Left hindlimb (tissue), 1 donor: ENCODE measurements at places on chromosomes 4 and X.

DNA sequence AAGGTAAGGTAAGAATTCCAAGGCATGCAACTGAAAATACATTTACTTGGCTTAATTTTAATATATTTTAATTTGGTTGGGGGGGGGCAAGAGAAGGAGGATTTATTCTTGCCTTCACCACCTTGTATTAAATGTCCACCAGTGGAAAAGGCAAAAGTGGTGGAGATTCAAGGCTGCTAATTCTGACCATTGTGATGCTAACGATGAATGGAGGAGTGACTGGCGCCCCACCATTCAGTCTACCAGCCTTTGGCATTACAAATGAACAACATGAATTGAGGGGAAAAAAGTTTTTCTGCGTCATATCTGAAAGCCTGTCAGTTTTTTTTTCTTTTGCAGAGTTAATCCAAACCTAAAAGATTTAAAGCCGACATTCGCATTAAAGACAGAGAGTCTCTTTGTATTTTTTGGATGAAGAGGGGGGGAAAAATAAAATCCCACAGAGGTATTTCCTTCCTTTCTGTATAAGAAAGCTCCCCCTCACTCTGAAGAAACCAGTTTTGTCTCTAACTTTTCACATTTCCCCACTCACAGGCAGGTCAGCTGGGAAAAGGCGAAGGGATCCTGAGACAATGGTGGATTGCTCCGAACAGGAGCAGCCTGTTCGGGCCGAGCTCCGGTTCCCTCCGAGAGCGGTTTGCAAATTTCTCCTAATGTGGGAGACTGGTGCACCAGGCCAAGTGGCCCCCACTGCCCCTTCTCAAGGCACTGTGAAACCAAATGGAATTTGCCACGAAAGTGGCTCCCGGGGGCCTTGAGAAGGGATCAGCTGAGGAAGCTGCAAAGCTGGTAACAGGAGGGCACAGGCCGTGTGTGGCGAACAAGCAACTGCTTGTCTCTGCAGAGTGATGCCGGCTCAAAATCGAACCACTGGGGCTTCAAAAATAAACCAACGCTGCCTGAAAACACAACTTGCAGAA, 28.1 kb downstream of the SHISA3 start:
- DNase-seq: no peak

GRCh38 chr4:112206431-112206830, 25.2 kb upstream of the AP1AR start:
- no peak for DNase-seq

GRCh38 chrX:16023790-16024734, 99.3 kb upstream of the GRPR start:
- DNase-seq: no peak

DNA sequence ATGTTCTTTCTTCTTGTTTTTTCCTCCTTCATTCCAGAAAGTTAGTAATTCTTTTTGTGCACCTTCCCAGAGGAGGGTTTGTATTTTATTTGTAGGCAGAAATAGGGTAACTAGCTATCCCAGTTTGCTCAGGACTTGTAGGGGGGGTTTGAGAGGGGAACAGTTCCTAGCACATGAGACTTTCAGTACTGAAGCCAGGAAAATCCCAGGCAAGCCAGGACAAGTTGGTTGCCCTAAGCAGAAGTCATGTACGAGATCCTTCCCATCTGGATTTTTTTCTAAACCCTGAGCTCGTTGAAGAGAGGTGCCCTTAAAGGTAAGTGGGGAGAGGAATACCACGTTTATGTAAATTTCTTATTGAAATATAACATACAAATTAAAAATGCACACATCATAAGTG, 15.6 kb upstream of the TAB3 start:
- DNase-seq: no peak

- DNase-seq: no peak
These were observed 888 bp downstream of the RAB28 start for GRCh38 chr4:13483136-13483767.

GRCh38 chrX:145817331-145818185, at the start of gene SLITRK2:
SLITRK2 (plus strand) TSS chrX:145817829; CDS start chrX:145822426, 4,597 bp downstream.
- DNase-seq: peak; percentile 32

GRCh38 chr4:76305971-76306881, at the start of gene STBD1:
STBD1 (plus strand) TSS chr4:76306733; CDS start chr4:76306770, 37 bp downstream.
- peak; percentile 83 for DNase-seq

DNA sequence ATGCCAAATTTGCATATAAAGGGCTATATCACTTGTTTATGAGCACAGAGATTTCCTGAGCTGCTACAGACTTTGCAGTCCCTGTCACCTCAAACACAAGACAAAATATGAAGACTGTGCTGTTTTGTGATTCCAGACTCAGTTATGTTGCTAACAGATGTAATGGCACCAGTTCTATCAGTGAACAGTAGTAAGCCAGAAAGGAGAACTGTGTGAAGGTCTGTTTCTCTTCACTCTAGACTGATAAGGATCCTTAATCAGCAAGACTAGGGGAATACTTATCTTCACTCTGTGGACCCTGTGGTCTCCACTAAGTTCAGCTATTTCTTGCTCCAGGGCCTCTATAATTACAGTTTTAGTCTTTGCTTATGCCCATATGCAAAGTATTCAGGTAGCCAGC, 82.7 kb downstream of the ANXA5 start:
- DNase-seq: no peak

DNA sequence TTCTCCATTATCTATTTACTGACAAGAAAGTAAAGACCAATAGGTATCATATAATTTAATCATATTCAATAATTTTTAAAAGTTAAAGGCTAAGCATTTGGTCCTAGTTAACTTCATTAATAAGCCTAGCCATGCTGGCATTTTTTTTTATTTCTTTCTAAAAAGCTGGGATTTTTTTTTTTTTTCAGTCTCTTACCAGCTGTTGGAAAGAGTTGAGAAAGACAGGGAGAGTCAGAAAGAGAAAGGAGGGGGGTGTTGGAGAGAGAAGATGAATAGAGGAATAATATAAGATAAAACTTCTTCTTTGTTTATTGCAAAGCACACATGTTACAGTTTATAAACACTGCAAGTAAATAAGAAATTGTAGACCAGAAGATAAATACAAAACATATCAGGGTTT, 5.9 kb upstream of the NR3C2 start:
- DNase-seq: no peak

DNA sequence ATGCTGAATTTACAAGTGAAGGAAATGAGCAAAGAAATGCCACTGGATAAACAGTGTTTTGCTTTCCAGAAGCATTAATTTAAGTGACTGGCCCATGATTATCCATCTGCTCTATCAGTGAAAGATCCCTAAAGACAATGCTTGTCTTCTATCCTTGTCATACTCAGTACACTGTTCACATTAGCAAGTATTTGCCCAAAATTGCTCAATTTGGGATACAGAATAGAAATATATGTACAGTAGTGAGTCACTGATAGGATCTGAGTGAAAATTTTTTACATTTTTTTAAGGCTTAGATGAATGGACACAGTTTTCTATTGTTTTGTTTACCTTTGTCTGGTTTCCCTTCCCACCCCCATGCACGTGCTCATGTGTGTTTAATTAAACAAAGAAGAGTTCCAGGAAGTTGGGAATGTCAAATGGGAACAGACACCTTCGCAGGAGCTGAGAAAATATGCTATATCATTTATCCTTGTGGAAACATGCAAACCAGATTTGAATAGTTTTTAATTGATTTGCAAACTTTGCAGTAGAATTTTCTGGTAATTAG, 656.3 kb downstream of the RPA4 start:
- DNase-seq: no peak

DNA sequence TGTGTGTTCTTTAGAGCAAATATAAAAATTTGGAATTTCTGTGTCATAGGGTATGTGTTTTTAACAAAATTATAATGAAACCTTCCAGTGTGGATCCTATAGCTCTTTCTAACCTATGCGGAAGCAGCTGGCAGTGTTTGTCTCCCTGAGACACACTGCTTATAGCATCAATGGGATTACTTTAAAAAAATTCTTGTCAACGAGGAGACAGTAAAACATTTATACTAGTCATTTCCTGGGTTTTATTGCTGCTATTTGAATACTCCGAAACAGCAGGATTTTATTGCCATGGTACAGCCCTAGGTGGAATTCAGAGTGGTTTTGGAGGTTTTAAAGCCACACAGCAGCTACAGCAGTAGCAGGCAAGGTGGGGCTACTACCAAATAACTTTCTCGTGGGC, 145.1 kb upstream of the IL1RAPL2 start:
- no peak for DNase-seq

DNA sequence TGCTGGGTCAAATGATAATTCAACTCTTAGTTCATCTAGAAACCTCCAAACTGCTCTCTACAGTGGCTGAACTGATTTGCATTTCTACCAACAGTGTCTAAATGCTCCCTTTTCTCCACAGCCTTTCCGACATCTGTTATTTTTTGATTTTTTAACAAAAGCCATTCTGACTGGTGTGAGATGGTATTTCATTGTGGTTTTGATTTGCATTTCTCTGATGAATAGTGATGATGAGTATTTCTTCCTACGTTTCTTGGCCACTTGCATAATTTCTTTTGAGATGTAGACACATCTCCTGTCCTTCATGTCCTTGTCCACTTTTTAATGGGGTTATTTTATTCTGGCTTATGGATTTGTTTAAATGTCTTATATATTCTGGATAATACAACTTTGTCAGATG, 298.2 kb upstream of the ARSJ start:
- DNase-seq: no peak

DNA sequence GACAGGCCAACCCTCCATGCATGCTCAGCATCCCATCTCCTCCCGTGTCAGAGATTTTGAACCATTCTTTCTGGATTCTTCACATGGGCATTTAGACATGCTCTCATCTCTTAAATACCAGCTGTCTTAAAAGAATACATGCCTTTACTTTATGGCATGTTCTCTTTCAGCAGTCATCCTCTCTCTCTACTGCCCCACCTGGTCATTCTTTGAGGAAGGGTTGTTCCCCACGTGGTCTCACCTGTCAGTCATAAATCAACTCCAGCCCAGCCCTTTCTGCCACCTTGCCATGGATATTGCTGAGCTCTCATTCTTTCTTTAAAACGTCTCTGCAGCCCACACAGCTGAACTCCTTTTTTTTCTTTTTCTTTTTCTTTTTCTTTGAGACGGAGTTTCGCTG, 111.3 kb downstream of the ARHGAP10 start:
- no peak for DNase-seq

- DNase-seq: no peak
These were observed 16.0 kb downstream of the IGFBP7 start for GRCh38 chr4:57093845-57094831.

- DNase-seq: no peak
These were observed 84.2 kb upstream of the TMEM164 start for GRCh38 chrX:109918753-109919152.

GRCh38 chr4:101981756-101982155, 191.2 kb downstream of the BANK1 start:
- DNase-seq: no peak

DNA sequence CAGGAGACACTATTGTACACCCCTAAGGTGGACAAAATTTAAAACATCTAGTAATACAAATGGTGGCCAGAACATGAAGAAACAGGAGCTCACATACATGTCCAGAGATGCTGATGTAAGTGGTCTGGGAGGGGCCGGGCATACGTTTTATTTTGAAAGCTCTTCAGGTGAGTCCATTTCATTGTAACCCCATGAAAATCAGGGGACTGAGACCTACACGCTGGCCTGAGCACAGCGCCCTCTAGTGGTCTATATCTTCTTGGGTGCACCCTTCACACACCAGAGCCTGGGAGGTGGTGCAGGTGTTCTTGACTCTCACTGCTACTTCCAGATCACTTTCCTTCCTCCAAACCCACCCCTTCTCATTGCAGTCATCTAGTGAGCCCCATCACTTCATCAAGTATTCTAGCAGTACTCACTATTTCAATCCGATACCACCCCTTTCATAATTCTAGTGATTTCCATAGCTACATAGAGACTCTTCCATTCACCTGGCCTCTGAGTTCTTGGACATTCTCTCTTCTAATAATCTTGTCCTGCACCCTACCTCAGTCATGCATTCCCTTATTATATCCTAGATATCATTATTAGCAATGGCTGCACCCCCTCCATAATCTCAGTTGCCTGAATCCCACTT, 4.3 kb upstream of the TLR6 start:
- DNase-seq: no peak

- no peak for DNase-seq
These were observed 147.7 kb downstream of the GASK1B start for GRCh38 chr4:158025131-158025530.

- DNase-seq: no peak
These were observed 66.3 kb downstream of the DCUN1D4 start for GRCh38 chr4:51909236-51909703.

DNA sequence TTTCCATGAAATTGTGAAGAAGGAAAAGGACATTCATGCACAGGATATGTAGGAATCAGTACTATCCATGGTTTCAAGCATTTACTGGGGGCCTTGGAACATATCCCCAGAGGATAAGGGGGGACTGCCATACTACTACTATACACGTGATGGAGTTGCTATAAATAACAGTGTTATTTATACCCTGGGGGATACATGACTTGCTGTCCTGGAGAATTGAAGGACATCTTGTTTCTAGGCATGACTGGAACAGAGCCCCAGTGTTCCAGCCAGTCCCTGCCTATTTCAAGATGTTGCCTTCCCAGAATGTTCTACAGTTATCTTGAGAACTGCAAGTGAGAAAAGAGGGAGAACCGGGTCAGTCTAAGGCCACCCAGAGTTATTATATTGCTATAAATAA, 39.6 kb upstream of the ZNF81 start:
- DNase-seq: no peak

DNA sequence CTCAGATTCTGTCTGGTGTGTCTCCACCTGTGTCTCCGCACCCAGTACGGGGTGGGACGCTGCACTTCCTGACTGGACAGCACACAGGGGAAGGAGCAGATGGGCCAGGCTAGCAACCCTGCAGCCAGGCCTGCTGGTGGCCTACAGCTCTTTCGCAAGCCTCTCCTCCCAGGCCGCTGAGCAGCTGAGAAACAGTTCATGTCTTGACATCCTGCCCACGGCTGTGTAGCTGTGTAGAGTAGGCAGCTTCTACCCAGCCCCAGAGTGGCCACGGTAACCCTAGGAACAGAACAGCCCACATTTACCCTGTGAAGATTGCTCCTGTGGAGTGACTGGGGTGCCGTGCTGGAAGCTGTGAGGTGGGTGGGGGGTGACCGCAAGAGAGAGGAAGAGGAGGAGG, 38.9 kb downstream of the CCNQ start:
- no peak for DNase-seq

DNA sequence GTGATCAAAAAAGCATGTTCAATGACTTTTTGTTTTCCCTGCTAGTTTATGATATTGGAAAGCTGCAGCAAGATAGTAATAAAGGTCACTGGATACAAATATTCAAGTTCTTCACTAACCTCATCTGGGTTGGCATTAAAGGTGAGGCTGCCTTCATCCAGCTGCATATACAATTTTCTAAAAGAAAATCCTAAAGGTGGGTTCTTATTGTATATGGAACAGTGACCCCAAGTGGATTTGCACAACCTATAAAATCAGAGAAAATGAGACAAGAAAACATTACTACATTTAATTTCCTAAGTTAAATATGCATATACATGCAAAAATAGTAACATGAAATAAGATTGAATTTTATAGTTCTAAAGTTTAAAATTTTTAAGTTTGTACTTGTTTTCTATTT, 23.9 kb downstream of the FBXO8 start:
- DNase-seq: no peak

DNA sequence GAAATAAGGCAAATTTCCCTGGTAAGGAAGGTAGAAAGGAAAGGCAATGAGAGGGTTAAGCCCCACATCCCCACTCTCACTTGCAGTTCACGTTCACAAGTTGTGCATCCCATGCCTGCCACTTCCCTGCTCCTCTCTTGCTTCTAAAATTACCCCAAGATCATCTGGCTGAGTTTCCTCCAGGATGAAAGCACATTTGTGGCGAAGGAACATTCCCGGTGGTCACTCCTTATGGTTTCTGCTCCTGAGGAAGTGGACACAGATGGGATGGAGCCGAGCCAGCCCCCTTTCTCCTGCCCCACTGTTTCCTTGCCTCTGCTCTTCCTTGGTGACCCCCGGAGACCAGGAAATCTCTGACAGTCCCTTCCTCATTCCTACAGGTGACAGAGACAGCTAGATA, 37.5 kb downstream of the SPINK2 start:
- peak; percentile 47 for DNase-seq
